Trophoblast cell (in vitro differentiated cells and primary cell): ENCODE measurements at places on chromosomes 4 and X.

- DNase-seq, result no peak
- no peaks in the 10 kb centered on the region for H3K27me3 ChIP-seq
- no peak overlapping the region for H3K4me3 ChIP-seq
- no peaks in the 10 kb centered on the region for H3K4me1 ChIP-seq
- H3K36me3 ChIP-seq, result no peaks in the 10 kb centered on the region
- no peak overlapping the region for H3K27ac ChIP-seq
Measured at GRCh38 chr4:164410401-164410800, 343.5 kb upstream of the SMIM31 start.

DNA sequence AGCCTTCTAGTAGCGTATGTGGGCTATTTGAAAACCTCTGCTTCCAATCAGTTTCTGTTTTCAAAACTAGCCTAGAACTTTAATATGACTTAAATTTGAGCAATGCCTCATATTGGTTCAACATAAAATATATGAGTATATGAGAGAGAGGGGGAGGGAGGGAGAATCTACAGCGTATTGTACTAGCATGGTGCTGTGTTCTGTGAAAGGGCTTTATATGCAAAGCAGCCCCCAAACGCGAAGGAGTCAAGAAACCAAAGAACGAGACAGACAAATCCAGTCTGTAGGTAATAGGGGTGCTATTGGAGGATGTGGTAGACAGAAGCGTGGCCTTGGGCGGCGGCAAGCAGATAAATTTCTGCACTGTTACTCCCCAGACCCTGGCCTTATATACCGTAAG is 784 bp upstream of the ANXA5 start:
- H3K36me3 ChIP-seq, result peaks cover 2% of the 10 kb centered on the region
- H3K4me1 ChIP-seq, result peaks cover 2% of the 10 kb centered on the region
- no peaks in the 10 kb centered on the region for H3K27me3 ChIP-seq
- H3K4me3 ChIP-seq, result no peak overlapping the region
- no peak for DNase-seq
- no peak overlapping the region for H3K27ac ChIP-seq

DNA sequence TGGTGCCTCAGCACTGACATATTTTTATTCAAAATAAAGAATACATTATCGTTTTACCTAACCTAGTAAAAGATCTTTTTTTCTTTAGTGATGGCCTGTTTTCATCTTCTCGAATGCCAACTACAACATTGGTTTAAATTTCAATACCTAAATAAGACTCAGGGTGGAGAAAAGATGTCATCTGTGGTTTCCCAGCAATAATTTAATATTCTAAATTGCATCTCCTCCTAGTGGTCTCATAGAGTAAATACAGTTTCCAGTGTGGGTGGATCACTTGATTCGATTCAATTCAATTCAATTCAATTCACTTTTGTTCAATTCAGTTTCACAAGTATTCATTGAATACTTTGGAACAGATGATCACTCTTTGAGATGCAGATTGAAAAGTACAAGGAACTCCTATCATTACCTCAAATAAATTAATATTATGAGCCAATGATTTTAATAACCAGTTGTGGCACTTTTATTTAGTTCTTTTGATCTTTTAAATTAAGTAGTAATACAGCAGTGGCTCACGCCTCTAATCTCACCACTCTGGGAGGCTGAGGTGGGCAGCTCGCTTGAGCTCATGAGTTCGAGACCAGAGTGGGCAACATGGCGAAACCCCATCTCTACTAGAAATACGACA is 427.2 kb downstream of the FAT4 start:
- no peak overlapping the region for H3K4me3 ChIP-seq
- no peaks in the 10 kb centered on the region for H3K27me3 ChIP-seq
- H3K27ac ChIP-seq, result no peak overlapping the region
- DNase-seq, result peak; percentile 13

- no peaks in the 10 kb centered on the region for H3K4me1 ChIP-seq
- no peaks in the 10 kb centered on the region for H3K27me3 ChIP-seq
- no peak overlapping the region for H3K4me3 ChIP-seq
Measured at GRCh38 chrX:5936438-5936837, 292.2 kb downstream of the NLGN4X start.

GRCh38 chrX:47176101-47176740 is 17.4 kb upstream of the UBA1 start:
- H3K36me3 ChIP-seq, result peaks cover 88% of the 10 kb centered on the region
- no peak overlapping the region for H3K4me3 ChIP-seq
- no peak for DNase-seq
- H3K27me3 ChIP-seq, result no peaks in the 10 kb centered on the region
- no peak overlapping the region for H3K27ac ChIP-seq

DNA sequence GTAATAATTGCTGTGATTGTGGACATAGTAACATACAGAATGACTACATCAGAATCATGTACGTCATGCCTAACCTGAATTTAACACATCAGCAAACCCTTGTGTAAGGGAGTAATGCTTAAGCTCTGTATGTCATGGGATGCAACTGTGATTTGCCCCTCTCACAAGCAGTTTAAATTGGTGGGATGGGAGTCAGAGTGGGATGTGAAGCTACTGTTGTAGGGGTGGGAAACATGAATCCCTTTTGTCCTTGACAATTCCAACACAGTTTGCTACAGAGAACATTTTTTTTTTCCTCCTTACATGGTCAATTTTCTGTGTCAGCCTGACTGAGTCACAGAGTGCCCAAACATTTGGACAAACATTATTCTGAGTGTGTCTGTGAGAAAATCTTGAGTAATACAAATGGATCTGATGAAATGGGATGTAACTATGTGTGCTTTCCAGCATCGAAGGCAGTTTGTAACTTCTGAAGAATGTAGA is 392.8 kb downstream of the GPM6A start:
- H3K4me1 ChIP-seq, result peaks cover 3% of the 10 kb centered on the region
- H3K4me3 ChIP-seq, result no peak overlapping the region
- H3K36me3 ChIP-seq, result no peaks in the 10 kb centered on the region
- peak overlapping the region; percentile 48 for H3K27ac ChIP-seq
- peak; percentile 87 for DNase-seq

DNA sequence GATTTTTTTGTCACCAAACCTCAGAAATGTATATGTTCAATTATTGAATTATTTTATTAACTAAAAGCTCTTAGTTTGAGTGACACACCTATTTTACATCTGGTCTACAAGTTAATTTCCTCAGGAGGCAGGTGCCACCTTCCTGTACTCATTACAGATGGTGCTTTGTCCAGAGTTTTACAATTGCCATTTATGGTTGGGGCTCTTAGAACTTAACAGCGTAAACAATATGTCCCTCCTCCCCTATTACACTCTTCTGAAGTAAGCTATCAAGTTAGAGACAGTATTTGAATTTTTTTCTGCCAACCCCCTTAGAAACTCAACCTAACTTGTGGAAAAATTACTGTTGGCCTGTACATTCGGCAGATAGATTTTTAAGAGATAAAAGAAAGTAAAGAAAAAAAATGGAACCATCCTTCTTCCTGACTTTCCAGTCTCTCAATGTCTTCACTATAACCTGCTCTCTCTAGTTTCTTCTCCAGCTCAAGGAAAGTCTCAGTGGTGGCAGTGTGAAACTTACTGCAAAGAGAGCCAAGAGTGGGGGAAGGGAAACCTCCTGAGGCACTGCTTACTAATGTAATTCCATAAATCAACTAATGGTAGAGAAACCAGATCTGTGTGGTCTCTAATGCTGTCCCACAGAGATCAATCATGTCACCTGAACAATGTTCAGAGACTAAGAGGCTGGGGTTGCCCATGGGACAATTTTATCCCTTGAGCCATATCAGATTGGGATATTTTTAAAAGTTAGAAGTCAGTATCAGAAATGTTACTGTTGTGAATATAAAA is 7.8 kb downstream of the CXXC4 start:
- H3K27me3 ChIP-seq, result peaks cover 4% of the 10 kb centered on the region
- DNase-seq, result no peak
- no peak overlapping the region for H3K4me3 ChIP-seq
- H3K36me3 ChIP-seq, result no peaks in the 10 kb centered on the region

DNA sequence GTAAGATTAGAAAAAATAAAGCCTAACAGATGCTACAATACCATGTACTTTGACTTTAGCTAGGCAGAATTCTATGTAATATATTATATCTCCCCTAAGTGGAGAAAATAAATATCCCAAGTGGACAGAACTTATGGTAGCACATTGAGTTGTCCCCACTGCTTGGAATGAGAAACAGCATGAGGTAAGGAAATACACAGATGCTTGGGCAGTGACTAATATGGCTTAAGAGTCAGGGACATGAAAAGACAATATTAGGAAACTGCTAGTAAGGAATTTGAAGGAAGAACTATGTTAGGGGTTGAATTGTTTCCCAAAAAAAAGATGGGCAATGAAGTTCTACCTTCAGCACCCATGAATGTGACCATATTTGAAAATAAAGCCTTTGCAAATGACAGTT is 2265.1 kb downstream of the PCDH7 start:
- H3K27me3 ChIP-seq, result no peaks in the 10 kb centered on the region
- H3K4me1 ChIP-seq, result no peaks in the 10 kb centered on the region
- peak; percentile 21 for DNase-seq
- no peaks in the 10 kb centered on the region for H3K36me3 ChIP-seq

DNA sequence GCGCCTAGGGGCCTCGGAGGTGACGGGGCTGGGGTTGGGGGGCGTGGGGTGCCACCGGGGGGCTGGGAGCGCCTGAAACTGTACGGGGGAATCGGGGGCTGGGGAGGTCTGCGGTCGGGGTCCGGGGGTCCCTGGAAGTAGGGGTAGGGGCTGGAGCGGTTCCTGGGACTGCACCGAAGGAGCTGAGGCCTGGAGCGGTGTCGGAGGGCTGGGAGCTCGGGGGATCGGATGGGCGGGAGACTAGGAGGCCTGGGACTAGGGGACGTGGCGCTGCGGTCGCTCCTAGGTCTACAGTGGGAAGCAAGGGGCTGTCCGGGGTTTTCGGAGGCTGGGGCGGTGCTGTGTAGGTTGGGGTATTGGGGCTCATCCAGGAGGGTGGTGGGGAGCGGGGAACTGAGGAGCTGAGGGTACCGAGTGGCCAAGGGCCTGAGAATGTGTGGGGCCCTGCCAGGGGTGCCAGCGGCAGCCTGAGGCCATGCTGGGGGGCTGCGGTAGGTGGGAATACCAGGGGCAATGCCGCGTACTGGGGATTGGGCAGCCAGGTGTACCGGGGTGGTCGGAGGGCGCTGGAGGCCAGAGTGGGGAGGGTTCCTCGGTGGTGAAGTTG is 562 bp downstream of the AKAP17A start:
- H3K27me3 ChIP-seq, result no peaks in the 10 kb centered on the region
- peak overlapping the region; percentile 100 for H3K4me3 ChIP-seq
- H3K4me1 ChIP-seq, result peaks cover 4% of the 10 kb centered on the region
- DNase-seq, result no peak
- peak overlapping the region; percentile 66 for H3K27ac ChIP-seq
- H3K36me3 ChIP-seq, result peaks cover 38% of the 10 kb centered on the region

DNA sequence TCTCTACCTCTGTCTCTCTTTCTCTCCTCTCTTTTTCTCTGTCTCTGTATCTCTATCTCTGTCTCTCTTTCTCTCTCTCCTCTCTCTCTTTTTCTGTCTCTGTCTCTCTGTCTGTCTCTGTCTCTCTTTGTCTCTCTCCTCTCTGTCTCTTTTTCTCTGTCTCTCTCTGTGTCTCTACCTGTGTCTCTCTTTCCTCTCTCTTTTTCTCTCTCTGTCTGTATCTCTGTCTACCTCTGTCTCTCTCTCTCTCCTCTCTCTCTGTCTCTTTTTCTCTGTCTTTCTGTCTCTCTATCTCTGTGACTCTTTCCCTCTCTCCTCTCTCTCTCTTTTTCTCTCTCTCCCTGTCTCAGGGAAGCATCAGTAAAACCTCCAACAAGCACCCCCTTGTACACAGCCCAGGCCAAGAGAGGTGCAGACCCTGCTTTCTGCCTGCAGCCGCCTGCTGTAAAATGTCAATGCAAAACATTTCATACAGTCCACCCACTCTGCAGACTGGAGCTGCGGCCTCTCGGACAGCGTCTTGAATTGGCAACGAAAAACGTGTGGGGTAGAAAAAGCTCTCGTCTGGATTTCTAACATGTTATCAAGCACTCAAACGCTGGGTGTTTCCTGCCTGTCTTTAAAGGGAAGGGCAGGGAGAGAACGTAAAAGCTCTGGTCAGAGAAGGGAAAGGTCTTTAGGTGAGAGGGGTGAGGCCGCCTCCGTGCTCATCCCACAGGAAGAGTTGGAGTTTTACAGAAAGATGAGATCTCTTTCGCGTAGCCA is 3.7 kb upstream of the SHOX start:
- no peak overlapping the region for H3K4me3 ChIP-seq
- H3K36me3 ChIP-seq, result no peaks in the 10 kb centered on the region
- H3K27me3 ChIP-seq, result peaks cover 54% of the 10 kb centered on the region
- H3K4me1 ChIP-seq, result no peaks in the 10 kb centered on the region
- no peak for DNase-seq

- peaks cover 11% of the 10 kb centered on the region for H3K36me3 ChIP-seq
- no peaks in the 10 kb centered on the region for H3K27me3 ChIP-seq
- H3K27ac ChIP-seq, result no peak overlapping the region
- peaks cover 23% of the 10 kb centered on the region for H3K4me1 ChIP-seq
- no peak for DNase-seq
Measured at GRCh38 chr4:676871-677235, 2.5 kb downstream of the MYL5 start.
